ENCODE measurements at places on chromosomes 7 and 10.

- DNase-seq = no peak
Observed at GRCh38 chr10:71365366-71365765, 31.4 kb upstream of the CDH23 start.

- no peak for DNase-seq
Observed at GRCh38 chr10:119555178-119555784, 12.8 kb upstream of the RGS10 start.

- no peak for DNase-seq
Observed at GRCh38 chr10:133139551-133140065, 20.4 kb upstream of the KNDC1 start.

DNA sequence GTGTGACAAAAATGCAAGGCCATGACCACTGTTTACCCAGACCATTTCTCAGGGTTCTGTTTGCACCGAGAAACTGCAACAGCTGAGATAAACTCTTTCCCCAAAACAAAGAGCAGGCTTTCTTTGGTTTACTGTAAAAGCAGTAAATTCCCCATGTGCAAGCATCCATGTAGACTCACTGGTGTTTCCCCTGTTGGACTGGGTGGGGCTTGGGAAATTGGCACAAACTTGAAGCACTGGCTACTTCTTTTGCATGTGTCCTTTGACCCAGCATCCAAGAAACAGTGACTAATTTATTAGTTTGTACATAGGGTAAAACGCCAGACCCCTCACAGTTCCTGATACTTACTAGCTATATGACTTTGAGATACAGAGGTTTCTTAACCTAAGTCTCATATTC lies 12.3 kb downstream of the IQUB start:
- no peak for DNase-seq

GRCh38 chr7:55573234-55573900 lies 1.1 kb upstream of the VOPP1 start:
- DNase-seq = no peak
